T-helper 22 cell (primary cell): ENCODE measurements at places on chromosomes 13 and 19.

DNA sequence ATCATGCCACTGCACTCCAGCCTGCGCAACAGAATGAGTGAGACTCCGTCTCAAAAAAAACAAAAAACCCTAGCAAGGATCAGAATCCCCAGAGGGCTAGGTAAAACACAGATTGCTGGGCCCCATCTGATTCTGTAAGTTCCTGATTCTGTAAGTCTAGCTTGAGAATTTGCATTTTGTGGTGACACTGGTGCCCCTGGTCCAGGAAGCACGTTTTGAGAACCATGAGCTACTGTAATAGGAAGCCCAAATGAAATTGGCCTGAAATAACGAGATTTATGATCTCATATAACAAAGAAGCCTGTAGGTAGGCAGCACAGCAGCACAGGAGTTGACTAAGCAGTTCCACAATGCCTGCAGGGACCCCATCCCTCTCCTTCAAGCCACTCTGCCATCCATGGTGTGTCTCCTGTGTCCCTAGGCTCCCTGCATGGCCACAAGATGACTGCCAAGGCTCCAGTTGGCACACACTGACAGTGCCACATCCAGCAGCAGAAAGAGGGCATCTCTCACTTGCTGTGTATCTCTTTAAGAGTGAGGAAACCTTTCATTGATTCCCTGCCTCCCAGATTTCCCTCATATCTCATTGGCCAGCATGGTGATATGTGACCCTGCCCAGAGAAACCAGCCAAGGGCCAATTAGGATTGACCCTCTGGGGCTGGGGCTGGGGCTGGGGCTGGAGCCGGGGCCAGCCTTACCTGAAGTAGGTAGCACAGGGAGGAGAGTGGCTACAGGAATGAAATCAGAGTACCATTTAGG is 21.7 kb downstream of the SIPA1L3 start:
- no peak for DNase-seq

- no peak for DNase-seq
Observed at GRCh38 chr13:58804832-58805231, 1173.3 kb downstream of the PCDH17 start.

- peak; percentile 50 for DNase-seq
Observed at GRCh38 chr19:49672131-49672919, 4.7 kb upstream of the PRMT1 start.

DNA sequence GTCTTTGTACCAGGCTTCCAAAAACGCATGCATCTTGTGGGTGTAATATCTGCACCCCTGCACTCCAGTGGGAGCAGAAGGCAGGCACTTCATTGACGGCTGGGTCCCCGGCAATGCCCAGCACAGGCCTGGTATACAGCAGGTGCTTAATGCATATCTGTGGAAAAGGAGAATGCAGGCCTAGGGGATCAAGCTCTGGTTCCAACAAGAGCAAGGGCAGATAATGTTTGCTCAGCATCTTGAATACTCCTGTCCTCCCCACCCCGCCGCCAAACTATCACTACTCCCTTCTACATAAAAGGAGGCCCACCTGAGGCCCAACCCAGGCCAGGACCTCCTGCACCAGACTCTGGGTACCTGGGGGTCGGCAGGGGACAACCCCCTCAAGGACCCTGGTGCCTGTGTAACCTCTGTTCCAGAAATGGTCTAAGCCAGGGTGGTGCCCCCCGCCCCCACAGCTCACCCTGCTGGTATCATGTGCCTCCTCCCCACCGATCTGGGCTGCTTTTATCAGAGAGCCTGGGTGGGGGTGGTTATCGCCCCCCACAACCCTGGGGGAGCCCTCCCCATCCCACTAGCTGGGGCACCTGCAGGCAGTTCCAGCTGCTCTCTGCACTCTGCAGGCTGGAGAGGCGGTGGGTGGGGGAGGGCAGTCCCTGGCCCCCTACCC is 4.8 kb downstream of the KLF16 start:
- DNase-seq = no peak

GRCh38 chr19:18464646-18465045 is 26.7 kb upstream of the ISYNA1 start:
- no peak for DNase-seq

DNA sequence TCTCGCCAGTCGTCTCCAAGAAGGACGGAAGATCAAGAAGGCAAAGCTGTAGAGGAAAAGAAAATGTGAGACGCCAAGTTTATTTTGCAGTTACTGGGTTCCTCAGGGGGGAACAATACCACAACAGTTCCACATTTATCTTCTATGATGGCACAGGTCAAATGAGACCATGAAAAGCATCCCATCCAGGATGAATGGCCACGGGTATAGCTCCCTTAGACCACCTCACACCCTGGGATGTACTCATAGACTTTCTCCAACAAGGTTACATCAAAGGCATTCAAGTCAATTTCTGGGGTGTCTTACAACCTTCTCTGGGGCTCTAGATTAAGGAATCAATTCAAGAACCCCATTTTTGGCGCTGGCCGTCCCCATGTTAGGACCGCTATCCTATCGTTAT is 4.5 kb downstream of the PEG3 start:
- no peak for DNase-seq

DNA sequence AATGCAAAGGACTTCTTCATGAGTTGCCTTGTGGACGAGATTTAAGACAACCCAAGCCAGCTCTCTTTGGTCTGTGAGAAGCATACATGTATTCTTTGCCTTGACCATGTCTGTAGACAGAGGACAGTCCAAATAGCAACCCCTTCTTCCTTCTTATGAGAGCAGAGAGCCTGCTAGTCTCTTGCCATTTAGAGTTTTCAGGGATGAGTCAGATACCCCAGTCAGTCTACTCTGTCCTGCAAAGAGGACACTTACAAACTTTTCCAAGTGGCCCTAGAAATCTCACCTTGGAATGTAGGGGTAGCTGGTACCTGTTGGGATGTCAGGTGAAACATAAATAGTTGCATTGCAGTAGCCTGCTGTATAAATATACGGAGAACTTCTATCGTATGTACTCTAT is 36.7 kb downstream of the DNAJC3 start:
- DNase-seq = no peak

- DNase-seq = no peak
Observed at GRCh38 chr19:14004619-14005348, 1.3 kb downstream of the RFX1 start.

DNA sequence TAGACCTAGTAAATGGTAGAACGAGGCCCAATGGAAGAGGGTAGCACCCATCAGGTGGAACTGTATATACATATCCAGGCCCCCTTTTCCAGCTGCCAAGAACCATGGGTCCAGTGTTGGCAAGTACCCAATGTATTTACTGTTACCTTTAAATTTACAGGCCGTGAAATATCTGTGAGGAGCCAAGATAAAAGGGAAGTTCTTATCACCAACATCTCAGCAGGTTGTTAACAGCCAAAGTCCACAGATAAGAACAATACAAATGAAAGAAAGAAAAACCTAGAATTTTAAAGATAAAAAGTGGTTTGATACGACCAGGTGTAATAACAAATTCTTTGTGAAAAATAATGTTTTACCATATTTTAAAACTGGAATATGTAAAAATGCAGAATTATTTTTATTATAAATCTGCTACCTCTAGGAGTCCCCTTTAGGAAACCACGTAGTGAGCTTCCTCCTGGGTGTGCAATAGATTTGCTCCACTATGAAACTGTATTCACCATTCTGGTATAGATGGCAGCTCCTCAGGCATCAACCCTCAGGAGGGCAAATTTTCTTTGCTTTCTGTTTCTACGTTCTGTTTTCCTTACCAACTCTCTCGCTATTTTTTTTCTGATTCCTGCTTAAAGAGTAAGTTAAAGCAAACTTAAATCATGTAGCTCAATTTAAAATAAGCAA is 292.2 kb upstream of the SLC10A2 start:
- no peak for DNase-seq

DNA sequence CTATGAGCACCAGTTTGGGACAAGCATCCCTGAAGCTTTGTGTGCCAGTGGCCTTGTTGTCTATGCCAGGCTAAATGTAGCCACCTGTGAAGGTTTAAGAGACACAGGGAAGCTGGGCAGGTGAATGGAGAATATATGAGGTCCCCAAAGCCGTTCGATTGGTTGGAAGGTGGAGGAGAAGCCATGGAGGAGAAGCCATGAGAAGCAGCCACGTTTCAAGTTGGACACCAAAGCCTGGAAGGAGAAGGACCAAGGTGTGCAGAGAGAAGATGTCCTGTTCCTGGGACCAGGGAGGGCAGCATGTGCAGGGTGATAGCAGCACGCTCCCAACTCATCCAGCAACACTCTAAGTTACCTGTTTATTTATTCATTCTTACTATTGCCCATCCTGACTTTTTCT is 432.3 kb upstream of the TSHZ3 start:
- DNase-seq = no peak

DNA sequence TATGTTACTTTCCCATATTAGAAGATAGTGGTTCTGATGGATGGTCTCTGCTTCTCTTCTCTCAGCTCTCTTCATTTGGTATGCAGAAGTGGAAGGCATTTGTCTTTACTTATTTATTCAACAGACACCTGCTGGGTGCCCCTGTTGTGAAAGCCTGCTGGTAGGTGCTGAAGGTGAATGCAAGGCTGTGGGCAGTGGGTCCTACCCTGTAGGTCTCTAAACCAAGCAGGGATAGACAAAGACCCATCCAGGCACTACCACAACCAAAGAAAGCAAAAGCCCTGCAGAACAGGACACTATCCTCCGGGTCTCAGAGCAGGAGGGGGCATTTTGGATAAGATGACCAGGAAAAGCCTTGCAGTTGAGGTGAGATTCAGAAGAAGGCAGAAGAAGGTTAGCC is 106.1 kb downstream of the STARD13 start:
- no peak for DNase-seq

DNA sequence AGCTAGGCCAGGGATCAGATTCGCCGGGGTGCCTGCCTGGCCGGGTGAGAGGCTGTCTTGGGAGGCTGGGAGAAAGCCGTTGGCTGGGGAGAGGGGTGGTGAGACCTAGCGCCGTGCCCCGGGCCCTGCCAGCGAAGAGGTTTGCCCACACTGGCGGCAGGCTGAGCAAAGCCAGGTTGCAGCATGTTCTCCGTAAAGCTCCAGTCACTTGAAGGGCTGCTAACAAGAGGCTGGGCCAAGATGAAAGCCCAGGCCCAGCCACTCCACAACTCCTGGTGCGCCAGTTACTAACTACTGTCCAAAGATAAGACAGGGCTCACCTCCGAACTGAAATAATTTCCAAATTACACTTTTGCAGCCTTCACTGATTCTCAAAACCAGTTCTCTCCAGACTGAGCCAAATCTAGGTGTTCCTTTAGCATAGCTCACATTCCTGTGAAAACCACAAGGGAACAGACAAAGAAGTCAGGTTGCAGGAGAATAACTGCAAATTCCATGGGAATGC is 16.3 kb downstream of the ELAVL1 start:
- DNase-seq = no peak

DNA sequence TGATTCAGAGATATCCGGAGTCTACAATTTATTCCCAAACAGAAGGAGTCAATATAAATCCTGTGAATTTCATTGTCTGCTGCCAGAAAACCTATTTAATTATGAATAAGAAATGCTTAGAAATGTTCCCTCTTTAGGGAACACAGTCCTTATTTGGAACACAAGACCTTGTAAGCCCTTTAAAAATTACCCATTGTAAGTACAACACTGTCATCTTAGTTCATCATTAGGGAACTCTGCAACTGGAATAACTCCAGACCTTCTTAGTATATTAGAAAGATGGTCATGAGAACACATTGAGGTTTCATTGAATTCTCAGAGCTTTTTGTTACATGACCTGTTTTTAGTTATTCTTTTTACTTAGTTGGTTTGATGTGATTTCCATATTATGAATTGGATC is 548.5 kb upstream of the KLF12 start:
- no peak for DNase-seq

DNA sequence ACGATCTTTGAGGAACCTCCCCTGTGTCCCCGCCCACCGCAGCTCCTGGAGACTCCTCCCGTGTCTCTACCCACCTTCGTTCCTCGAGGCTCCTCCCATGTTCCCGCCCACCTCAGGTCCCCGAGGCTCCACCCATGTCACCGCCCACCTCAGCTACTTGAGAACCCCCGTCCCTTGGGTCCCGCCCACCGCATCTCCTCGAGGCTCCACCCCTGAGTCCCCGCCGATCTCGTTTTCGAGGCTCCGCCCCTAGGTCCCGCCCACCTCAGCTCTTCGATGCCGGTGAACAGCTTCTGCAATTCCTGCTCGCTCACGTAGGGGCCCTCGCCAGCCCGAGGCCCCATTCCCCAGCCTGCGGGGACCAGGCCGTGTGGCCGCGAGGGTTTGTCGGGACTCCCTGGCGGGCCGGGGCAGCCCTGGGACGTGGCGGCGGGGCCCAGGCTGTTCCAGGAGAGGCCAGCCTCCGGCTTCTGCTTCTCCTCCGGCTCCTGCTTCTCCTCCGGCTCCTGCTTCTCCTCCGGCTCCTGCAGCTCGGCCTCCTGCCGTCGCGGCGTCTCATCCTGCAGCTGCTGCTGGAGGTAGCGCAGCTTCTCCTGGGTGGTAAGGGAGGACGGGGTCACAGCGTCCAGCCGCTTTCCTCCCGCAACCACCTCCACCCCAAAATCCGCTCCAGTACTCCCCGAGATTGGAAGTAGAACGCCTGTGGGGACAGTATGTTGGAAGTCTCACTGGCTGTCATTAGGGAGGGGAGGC is 16.7 kb downstream of the TSKS start:
- DNase-seq = peak; percentile 37

GRCh38 chr13:22812793-22813192 is 368.0 kb upstream of the SGCG start:
- no peak for DNase-seq

- no peak for DNase-seq
Observed at GRCh38 chr19:18507727-18508440, 14.0 kb downstream of the ELL start.

DNA sequence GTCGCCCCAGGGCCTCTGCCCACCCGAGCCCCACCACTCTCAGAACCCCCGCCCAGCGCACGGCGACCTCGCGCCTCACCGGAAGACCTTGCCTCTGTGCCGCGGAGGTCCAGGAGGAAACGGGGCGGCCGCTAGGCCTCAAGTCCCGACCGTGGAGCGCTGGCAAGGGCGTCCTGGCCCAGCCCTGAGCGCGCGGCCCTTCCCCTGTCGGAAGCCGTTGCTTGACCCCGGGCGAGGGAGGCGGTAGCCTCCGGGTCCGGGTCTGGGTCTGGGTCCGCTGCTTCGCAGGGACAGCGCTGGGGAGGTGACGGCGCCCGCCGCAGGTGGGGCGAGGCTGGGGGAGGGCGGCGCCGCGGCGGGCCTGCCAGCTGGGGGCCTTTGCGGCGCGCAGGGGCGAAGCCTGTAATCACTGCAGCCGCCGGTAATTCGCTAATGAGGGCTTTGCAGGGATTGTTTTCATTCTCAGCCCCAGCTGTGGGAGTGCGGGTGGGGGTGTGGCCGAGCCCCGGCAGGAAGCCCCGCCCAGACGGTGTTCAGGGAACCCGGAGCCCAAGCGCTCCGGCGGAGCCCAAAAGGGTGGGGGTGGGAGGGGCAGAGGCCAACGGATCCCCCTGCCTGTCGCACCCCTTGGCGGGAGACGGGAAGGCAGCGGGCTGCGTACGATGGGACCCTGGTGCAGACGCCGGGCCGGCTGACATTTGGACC is 8.6 kb downstream of the C19orf25 start:
- DNase-seq = peak; percentile 52

GRCh38 chr13:46726347-46726746 is 70.6 kb downstream of the ESD start:
- no peak for DNase-seq

DNA sequence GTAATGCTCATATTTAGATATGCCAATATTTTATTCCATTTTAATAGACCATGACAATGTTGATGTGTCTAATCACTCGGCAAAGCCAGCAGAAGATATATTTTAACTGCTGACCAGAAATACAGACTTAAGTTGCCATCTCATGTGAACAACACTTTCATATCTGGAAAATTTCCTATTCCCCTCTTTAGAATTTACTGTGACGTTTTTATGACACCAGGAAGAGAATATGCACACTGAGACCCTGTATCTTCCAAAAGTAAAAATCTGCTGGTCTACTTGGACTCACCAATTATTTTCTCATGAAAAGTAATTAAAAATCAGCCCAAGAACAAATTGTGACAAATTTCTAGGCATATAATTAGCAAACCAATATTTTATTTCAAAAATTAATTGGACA is 2.1 kb downstream of the PROSER1 start:
- no peak for DNase-seq
